Natural killer cell treated with Interleukin-12 subunit alpha and Interleukin-12 subunit beta and Interleukin-15 and Interleukin-18, amount 100 ng/mL, for 72 hours (primary cell): ENCODE measurements at places on chromosomes 3 and 15. TPM values are rescaled to one million over a fixed set of nuclear protein-coding genes. Genes with fewer than 3 reads are reported as not detected.

- H3K4me3 ChIP-seq = no peak overlapping the region
- H3K27me3 ChIP-seq = peaks cover 27% of the 10 kb centered on the region
- no peak for DNase-seq
- no peaks in the 10 kb centered on the region for H3K36me3 ChIP-seq
- H3K4me1 ChIP-seq = peaks cover 9% of the 10 kb centered on the region
Observed at GRCh38 chr3:170419557-170420087, 954 bp downstream of the CLDN11 start.

GRCh38 chr3:114709102-114709501, 415.3 kb downstream of the TIGIT start:
- H3K27me3 ChIP-seq = no peaks in the 10 kb centered on the region
- no peak overlapping the region for H3K4me3 ChIP-seq
- H3K4me1 ChIP-seq = peaks cover 7% of the 10 kb centered on the region
- no peaks in the 10 kb centered on the region for H3K36me3 ChIP-seq

GRCh38 chr3:122858373-122858772, 63.5 kb downstream of the SLC49A4 start:
- peaks cover 6% of the 10 kb centered on the region for H3K36me3 ChIP-seq
- H3K27ac ChIP-seq = no peak overlapping the region
- H3K4me3 ChIP-seq = no peak overlapping the region

DNA sequence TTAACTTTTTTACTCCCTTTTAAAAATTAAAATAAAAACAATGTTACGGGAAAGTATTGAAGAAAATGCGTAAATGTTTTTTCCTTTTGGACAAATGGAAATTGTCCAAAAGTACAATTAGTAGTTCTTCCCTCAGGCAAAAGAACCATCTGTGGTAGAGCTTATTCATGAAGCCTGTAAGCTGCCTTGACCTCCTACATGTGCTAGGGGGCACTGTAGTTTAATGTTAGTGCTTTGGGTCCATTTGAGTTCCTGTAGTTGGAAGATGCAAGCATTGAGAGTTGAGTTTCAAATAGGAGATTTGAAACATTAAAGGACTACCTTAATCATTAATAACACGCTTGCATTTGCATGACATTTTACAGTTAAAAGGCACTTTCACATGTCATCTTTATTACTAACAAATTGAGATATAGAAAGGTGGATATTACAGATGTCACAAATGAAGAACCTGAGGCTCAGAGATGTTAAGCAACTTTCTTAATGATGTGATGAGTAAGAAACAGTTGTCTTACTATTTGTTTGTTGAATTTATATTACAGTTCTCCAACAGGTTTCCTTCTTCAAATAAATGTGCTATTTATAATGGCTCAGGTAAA, 1.8 kb upstream of the ZNF385D start:
- H3K4me3 ChIP-seq = no peak overlapping the region
- no peak overlapping the region for H3K27ac ChIP-seq
- H3K4me1 ChIP-seq = no peaks in the 10 kb centered on the region

The ARGFX gene
- not detected for total RNA-seq

The SCN11A gene
- total RNA-seq = 0.14 TPM

The CCRL2 gene
- 4.0 TPM for total RNA-seq

The HCLS1 gene
- 252 TPM for total RNA-seq
